ENCODE measurements at places on chromosomes 16 and 17. TPM values are rescaled to one million over a fixed set of nuclear protein-coding genes. Genes with fewer than 3 reads are reported as not detected.
A peak's percentile ranks its signal among the peaks of the same experiment; 100 is the strongest.

- peak; percentile 90 for ATAC-seq
These were observed 32.1 kb upstream of the JPT2 start for GRCh38 chr16:1645914-1646525.

DNA sequence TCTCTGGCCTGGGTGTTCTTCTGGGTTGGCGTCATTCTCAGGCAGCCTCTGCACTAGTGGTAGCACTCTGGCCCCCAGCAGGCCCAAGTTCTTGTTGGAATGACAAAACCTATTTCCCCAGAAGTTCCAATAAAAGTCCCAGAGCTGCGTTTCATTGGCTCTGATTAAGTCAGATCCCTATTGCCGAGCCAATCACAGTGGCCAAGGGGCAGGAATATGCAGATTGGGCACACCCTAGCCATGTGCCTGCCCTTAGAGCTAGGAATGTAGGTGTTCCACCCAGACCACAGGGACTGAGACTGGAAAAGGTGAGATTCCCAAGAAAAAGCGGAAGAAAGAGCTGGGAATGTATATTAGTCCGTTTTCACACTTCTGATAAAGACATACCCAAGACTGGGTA lies 44.9 kb upstream of the POLR3E start:
- no peak for ATAC-seq

- ATAC-seq, result no peak
These were observed 42.5 kb downstream of the IL21R start for GRCh38 chr16:27444470-27444869.

DNA sequence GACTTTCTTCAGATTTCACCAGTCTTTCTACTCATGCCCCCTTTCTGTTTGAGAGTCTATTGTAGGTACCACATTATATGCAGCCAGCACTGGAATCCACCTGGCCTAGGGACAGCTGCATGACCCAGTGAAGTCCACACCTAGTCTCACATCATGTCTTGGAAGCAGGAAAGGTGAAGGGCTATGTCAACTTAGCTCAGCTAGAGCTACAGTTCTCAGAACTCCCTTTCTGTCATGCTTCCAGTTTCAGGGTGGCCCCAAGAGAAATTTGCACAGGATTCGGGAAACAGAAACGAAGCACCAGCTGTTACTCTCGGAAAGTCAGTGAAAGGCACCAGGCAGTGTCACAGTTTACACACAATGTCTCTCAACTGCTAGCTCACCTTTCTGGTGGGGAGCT lies 51.6 kb upstream of the NLRP1 start:
- no peak for ATAC-seq

GRCh38 chr16:11407047-11407982 lies 62.1 kb downstream of the RMI2 start:
- peak; percentile 79 for ATAC-seq

CCL4 gene
- not detected for total RNA-seq

PDIA2 gene
- not detected for total RNA-seq

DLX3 gene
- 4.0 TPM for total RNA-seq

- no peak for ATAC-seq
These were observed 117.4 kb downstream of the HIC1 start for GRCh38 chr17:2172077-2172851.

- no peak for ATAC-seq
These were observed 120.4 kb downstream of the PARN start for GRCh38 chr16:14509675-14510132.

GRCh38 chr16:68466174-68466573 lies 17.9 kb upstream of the SMPD3 start:
- ATAC-seq, result no peak

RFWD3 gene
- total RNA-seq, result 23.9 TPM

GRCh38 chr16:79757163-79757562 lies 156.6 kb upstream of the MAF start:
- no peak for ATAC-seq

DNA sequence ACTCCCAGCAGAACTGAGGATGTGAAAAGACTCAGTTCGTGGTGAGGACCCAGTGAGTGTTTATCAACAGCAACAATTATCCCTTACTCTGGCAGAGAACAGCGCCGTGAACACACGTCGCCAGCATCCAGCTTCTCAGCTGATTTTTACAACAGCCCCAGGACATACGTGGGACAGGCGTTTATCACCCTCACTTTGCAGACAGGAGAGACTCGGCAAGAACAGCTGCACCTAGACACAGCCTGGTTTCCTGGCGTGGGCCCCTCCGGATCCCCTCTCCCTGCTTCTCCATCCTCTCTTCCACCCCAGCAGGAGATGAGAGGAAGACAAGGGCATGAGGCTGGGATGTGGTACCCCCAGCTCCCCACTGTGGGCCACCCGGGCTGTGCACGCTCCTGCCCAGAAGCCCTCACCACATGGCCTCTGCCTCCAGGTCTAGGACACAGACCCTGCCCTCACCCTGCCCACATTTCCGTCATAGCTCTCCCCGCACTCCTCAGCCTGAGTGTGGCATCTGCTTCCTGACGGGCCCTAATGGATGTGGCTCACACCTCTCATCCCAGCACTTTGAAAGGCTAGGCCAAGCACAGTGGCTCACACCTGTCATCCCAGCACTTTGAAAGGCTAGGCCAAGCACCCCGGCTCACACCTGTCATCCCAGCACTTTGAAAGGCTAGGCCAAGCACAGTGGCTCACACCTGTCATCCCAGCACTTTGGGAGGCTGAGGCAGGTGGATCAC lies 17.5 kb downstream of the ABR start:
- no peak for ATAC-seq

USP32 gene
- total RNA-seq, result 53.5 TPM

MYH2 gene
- 0.56 TPM for total RNA-seq

DNA sequence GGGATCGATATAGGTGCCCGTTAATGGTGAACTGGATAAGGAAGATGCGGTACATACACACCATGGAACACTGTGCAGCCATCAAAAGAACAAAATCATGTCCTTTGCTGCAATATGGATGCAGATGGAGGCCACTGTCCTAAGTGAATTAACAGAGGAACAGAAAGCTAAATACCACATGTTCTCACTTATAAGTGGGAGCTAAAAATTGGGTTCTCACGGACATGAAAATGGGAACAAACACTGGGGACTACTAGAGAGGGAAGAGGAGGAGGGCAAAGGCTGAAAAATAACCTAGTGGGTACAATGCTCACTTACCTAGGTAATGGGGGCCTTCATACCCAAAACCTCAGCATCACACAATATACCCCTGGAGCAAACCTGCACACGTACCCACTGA lies 302.6 kb downstream of the XYLT1 start:
- no peak for ATAC-seq

DNA sequence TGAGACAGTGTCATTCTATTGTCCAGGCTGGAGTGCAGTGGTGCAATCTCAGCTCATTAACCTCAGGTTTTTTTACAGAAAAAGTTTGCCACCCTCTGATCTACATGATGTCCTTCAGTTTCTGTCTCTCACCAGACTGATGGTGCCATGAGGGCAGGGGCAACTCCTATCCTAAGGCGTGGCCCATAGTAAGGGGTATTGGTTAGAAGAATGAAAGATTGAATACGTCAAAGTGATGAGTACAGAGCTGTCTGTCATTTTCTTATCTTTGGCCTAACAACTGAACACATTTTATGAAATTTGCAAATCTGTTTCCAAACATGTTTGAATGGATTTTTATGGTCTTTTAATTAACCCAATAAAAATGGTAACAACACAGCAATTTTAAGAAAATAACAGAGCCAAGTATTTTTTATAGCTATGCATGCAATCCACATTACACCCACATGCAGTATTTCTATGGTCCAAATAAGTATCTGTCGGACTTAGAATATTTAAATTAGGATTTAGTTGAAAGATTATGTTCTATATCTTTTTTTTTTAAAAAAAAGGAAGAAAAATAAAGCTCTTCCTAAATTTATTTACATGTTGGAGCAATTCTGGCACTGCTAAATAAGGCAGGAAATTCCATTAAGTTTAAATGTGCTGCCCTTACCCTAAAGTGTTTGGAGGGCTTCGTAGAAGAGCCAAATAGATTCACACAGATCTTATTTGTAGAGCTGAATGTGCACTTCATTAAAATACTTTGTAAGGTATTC lies 192.8 kb downstream of the WWOX start:
- ATAC-seq, result no peak

NPIPA8 gene
- 5.8 TPM for total RNA-seq

GRCh38 chr16:65384441-65384840 lies 262.6 kb upstream of the CDH11 start:
- no peak for ATAC-seq

GRCh38 chr17:76292567-76292966 lies 15.5 kb downstream of the QRICH2 start:
- ATAC-seq, result peak; percentile 7

- no peak for ATAC-seq
These were observed 145.8 kb downstream of the SPACA3 start for GRCh38 chr17:33137426-33137825.

DNA sequence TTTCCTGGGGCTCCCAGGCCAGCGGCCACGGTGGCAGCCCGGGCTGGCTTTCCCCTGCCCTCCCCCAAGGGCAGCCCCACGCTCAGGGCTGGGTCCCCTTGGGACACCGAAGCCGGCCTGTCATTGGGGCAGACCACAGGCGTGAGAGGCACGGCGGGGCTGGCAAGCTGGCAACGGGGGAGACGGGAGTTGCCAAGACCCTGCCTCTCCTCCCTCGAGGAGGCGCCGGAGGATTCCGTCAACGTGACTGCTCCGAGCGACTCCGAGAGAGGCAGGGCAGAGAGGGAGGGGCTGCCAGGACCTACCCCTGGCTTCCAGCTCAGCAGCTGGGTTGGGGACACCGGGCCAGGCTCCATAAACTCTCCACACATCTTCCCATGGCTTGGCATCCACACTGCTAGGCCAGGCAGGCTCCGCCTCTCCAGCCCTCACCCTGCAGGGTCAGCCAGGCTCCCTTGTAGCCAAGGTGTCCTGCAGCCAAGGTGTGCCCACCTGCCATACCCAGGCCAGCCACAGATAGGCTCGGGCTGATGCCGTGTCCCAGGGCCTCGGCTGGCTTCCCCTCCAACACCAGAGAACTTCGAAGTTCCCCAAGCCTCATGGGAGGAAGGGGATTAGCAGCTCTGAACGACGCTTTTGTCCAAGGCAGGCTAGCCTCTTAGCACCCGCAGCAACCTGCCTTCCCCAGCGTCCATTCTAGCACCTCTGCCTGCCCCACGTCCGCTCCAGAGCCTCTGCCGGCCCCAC lies 25.5 kb downstream of the TIMM22 start:
- ATAC-seq, result no peak

Data from esophagus mucosa (tissue), 1 donor.